NCI-H1092 treated with DMSO at 0.1 percent for 48 hours (cell line): ENCODE measurements at places on chromosomes 2 and 18.

GRCh38 chr2:181178130-181178529 lies 197.7 kb downstream of the UBE2E3 start:
- no peak for DNase-seq

DNA sequence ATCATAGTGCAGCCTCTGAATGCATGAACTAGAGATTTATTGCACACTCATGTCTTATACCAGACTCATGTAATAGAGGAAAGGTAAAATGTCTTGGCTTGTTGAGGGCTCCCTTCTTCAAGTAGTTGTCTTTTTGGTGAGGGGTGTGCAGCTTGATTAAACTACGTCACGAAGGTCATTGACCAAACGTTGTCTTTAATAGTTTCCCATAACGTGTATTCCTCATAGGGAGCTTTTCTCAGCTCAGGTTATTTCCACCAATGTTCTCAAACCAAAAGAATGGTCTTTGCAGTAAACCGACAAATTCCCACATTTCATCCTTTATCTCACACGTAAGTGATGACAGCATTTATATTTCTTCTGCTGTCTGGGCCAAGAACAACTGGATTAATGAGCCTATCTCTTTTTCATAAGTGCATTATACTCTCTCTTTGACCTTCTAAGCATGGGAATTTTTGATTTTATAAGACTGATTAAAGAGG lies 547.7 kb upstream of the ZEB2 start:
- no peak for DNase-seq

GRCh38 chr2:128319631-128320191 lies 1.0 kb upstream of the HS6ST1 start:
- DNase-seq = no peak

- no peak for DNase-seq
These were observed 10.8 kb upstream of the SNED1 start for GRCh38 chr2:240987588-240987987.

GRCh38 chr2:164388511-164388910 lies 232.8 kb downstream of the GRB14 start:
- no peak for DNase-seq

- DNase-seq = no peak
These were observed 177.9 kb downstream of the ALK start for GRCh38 chr2:29743516-29743915.

- no peak for DNase-seq
These were observed 14.0 kb downstream of the INPP5D start for GRCh38 chr2:233074106-233074505.

- no peak for DNase-seq
These were observed 47.2 kb downstream of the VIL1 start for GRCh38 chr2:218465987-218466633.

- no peak for DNase-seq
These were observed 67.0 kb downstream of the ASAP2 start for GRCh38 chr2:9273486-9274130.

DNA sequence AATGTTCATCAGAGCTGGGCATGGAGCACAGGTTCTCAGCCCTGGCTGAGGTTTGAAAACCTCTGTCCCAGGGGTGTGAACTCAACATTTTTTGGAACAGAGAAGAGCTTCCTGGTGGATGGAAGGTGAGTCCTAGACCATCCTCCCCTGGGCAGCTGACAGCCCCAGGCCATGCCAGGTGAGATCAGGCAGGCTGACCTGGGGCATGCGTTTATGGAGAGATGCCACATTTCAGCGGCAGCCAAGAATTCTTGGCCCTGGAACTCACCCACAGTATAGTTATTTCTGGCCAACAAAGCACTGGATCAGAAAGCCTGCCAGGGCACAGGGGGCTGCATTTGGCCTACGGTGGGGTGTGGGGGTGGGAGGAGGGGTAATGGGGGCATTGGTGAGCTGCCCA lies 83.8 kb downstream of the EDAR start:
- no peak for DNase-seq

- DNase-seq = no peak
These were observed 26.8 kb downstream of the FAM110C start for GRCh38 chr2:19505-19904.

GRCh38 chr2:3236300-3237045 lies 141.1 kb downstream of the EIPR1 start:
- DNase-seq = no peak

DNA sequence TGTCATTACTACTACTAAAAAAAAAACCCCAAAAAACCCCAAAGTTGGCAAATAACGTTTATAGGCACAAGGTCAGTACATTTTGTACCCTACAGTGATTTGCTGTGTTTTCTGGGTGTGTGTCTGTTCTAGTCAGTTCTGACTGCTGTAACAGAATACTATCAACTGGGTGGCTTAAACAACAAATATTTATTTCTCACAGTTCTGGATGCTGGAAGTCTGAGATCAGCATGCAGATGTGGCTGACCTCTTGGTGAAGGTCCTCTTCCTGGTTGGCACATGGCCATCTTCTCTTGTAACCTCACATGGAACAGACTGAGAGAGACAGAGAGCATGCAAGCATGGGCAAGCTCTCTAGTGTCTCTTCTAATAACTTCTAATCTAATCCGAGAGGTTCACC lies 103.1 kb downstream of the CERS6 start:
- DNase-seq = no peak

GRCh38 chr18:48027401-48027963 lies 97.0 kb upstream of the SMAD2 start:
- DNase-seq = no peak

- no peak for DNase-seq
These were observed 257.7 kb upstream of the COPS8 start for GRCh38 chr2:236827997-236828396.
